Fibroblast of upper back skin (primary cell): ENCODE measurements at places on chromosomes 3 and 15.

DNA sequence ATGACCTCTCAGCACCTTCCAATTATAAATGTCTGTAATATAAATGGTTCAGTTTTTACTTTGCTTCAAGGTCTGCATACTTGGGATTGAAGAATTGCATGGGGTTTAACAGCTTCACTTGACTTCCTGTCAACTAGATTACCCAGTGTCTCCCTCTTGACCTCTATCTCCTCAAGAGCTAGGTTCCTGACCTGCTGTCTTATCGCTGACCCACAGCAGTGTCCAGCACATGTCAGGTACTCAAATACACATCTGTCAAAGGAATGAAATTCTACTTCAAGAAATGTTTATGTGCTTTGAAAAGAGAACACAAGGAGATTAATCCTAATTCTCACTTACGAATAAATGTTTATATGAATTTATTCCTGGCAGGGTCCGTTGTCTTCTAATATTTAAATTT lies 284.5 kb downstream of the SLC9A9 start:
- no peak for DNase-seq

GRCh38 chr15:74134387-74135027 lies 4.1 kb downstream of the ISLR2 start:
- no peak for DNase-seq

DNA sequence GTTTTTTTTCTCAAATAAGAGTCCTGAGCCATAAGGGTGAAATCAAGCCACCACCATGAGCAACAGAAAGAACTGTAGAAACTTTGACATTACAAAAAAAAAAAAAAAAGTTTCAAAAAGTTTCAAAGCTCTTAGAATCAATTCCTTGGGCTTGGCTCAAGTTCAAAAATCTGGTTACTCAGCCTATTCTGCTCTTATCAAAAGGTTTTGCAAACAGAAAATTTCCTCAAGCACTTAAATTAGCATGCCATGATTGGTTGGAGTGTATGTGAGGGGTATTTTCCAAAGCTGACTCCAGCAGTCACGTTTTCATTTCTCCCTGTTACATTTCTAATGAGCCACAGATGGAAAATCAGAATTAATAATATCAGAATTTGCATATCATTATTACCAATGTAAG lies 12.1 kb upstream of the PEX5L start:
- peak; percentile 76 for DNase-seq

GRCh38 chr3:24067483-24067882 lies 122.4 kb downstream of the NR1D2 start:
- no peak for DNase-seq

DNA sequence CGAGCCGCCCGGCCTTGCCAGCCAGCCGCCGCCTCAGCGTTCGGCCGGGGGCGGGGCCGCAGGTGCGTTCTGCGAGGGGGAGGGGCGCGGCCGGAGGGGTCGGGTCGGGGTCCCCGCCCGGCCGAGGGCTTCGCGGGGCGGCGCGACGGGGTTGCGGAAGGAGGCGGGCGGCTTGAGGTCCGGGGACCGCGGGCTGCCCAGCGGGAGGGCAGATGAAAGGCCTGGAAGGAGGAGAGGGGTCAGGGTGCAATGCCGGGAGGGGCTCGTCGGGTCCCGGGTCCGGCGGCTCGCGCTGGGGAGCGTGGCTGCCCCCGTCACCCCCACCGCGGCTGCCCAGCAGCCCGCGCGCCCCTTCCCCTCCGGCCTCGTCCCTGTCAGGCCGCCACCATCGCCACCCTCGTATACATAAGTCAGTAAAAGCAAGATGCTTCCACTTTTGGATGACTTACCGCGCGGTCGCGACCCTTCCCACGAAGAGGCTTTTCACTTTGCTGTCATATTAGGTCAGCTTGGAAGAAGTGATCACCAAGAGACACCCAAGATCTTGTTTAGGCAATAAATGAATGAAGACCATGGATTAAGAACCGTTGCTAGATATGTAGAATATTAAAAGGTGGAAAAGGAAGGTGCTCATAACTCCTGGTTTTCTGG lies 620 bp upstream of the ANP32A start:
- DNase-seq: no peak

GRCh38 chr15:85047271-85047948 lies 65.8 kb downstream of the PDE8A start:
- DNase-seq: peak; percentile 89

DNA sequence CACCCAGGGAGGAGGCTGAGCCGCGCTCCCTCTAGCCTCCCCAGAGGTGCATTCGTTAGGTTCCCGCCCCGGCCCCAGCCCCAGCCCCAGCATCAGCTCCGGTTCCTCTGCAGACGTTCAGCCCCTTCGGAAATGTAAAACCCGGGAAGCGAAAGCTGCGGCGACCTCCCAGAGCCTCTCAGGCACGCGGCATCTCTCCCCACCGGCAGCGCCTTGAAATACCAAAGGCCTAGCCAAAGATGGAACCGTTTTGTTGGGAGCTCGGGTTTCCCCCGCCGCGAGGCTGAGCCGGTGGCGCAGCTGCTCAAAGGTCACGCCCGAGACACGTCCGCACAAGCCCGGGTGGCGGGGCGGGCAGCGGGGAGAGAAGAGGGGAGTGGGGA lies 77.8 kb upstream of the HES1 start:
- peak; percentile 74 for DNase-seq

- DNase-seq: no peak
Measured at GRCh38 chr3:66302288-66302687, 81.5 kb downstream of the SLC25A26 start.

DNA sequence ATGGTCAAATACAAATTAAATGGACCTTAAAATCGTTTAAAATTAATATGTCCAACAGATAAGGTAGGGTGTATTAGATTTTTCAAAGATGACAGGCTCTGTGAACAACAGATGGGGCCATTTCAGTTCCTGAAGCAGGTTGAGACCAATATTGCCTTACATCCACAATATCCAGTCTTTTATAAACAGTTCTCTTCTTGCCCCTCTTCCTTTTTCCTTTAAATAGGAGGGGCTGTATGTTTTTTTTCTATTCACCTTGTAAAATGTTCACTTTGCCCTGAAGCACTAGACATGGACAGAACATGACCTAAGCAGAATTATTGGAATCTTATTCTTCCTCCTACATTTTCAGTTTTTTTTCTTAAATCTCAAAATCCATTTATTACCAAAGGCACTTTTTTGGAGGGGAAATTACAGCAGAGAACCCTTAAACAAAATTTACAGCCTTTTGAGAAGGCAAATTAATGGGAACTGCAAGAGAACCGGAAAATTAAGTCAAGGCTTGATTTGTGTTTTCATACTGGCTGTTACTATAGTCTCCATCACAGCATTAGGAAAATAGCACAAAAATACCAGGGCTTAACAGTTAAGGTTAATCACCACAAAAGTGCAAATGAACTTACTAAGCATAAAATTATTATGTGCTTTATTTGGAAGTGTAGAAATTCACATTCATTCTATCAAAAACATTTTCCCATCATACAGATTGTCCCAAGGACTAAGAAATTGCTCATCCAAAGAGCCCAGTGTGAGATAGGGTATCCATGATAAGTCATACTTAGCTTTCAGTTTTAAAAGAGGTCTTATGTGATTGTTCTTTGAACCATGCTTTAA lies 55.8 kb downstream of the CMSS1 start:
- DNase-seq: no peak

DNA sequence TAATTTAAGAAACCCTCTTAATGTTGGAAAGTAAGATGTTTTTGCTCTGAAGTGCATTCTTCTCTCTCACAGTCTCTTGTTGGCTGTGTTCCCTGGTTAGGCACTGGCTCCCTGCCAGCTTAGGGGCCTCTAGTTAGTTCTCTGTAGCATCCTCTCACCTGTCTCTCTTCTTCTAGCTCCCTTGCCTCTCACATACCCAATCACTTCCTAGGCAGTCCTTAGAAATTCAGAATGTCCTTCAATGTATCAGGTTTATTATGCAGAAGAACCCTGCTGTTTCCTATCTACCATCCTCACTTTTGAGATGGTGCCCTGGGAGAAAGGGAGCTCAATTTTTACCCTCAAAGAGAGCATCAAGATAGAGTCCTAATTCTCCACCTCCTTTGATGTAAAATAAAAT lies 36.2 kb upstream of the CPNE4 start:
- DNase-seq: no peak

GRCh38 chr15:97141360-97141759 lies 810.9 kb downstream of the NR2F2 start:
- DNase-seq: no peak

DNA sequence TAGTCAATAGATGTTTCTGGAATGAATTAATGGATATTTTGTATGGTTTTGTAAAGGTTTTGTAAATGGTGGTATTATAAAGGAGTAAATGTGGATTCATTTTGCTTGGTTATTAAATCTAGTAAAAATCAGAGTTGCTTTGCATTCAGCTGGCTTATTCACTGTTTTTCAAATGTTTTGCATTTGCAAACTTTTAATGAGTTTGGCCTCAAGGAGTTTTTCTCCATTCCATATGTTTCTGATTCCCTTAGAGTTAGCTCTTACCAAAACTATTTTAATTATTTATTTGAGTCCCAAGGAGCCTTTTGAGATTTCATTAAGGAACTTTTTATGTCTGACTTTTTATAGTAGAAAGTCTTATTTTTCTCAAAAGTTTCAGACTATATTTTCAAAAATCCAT lies 992.2 kb downstream of the DIPK2A start:
- peak; percentile 13 for DNase-seq

- DNase-seq: peak; percentile 81
Measured at GRCh38 chr15:50166216-50166615, 15.8 kb upstream of the SLC27A2 start.

GRCh38 chr3:161295325-161295724 lies 74.2 kb downstream of the NMD3 start:
- DNase-seq: peak; percentile 37

DNA sequence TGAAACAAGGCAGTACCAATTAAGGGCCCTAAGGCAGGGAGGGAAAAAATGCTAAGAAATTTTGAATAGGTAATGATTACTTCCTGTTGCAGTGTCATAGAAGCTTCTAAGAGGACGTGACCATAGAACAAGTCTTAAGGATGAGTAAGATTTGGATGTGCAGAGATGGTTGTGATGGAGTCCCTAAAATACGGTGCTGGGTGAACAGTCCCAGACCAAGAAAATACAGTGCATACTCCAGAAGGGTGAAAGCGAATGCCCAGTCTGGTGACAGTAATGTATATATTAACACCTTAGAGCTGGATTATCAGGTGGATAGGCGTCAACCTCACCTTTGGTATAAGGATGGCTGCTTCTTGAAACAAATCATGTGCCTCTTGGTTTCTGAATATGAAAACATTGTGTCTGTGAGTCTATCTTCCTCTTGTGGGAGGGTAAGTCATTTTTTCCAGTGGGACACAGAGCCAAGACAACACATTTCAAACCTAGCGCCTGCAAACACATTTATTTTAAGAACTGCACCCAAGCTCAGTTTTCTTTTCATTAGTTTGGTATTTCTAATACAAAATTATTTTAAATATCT lies 101.2 kb upstream of the TP63 start:
- DNase-seq: no peak

DNA sequence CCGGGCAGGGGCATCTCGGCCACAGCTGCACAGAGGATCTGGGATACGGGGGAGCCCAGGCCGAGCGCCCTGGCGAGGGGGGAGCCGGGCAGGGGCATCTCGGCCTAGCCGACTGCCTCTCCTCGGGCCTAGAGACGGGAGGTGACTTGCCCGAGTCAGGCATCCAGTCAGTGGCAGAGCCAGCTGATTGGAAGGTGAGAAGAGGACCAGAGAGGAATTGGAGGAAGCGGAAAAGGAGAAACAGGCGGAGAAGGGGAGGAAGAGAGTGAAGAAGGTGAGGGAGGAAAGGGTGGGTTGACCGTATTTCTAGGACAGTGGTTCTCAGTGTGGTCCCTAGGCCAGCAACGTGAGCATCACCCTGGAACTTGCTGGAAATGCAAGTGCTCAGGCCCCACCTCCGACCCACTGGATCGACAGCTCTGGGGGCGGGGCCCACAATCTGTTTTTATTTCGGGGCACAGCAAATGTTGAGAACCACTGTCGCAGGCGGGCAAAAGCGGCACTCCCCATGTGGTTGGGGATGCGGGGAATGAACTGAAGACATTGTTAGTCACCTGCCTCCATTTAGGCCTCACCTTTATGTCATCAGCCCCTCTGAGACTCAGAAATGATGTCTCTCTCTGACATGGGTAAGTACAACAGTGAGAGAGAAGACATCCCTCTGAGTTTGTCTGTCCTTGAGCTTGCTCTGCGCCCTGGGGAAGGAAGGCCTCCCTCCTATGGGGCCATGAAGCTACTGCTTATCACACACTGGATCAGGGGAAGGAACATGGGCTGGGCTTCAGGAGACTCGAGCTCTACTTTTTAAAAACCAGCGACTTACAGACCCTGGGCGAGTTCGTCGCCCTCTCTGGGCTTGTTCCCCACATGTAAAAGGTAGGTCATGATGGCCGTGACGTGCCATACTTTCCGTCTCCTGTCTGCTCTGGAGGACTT lies 1.0 kb upstream of the MELTF start:
- DNase-seq: no peak

GRCh38 chr3:197352382-197352781 lies 54.0 kb upstream of the DLG1 start:
- DNase-seq: peak; percentile 77

GRCh38 chr3:11392014-11392859 lies 120.0 kb downstream of the ATG7 start:
- DNase-seq: peak; percentile 93

DNA sequence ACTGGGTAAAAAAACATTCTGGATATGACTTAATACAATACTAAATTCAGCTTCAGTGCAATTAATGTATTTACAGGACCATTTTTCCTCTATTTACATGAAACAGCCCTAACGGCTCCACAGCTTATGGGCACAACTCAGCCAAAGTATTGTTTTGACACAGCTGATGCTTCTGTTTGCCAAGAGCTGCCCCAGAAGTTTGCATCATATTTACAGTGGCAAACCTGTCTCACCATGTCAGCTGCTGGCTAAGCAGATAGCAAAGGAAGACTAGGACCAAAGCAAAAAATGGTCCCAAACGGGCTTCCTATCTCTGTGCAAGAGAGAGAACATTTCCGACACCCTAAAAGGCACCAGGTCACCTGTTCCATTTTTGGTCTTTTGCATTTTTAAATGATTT lies 94.5 kb downstream of the ADAMTS9 start:
- no peak for DNase-seq

DNA sequence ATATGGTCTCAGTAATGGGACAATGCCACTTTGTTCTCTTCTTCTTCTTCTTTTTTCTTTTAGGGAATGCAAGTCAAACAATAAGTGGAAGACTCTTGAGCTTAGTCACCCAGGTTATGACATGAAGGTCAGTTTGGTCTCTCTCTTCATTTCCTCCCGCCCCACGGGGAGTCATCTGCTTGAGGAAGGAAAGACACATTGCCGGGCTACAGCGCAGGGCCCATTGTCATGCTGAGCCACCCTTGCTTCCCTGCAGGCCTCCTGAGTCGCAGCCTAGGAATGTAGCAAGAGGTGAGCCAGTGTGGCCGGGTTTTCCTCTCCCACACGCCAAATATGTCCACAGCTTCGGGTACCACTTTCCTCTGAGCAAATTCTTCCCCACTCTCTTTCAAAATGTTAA lies 47.6 kb downstream of the RAP2B start:
- peak; percentile 75 for DNase-seq

DNA sequence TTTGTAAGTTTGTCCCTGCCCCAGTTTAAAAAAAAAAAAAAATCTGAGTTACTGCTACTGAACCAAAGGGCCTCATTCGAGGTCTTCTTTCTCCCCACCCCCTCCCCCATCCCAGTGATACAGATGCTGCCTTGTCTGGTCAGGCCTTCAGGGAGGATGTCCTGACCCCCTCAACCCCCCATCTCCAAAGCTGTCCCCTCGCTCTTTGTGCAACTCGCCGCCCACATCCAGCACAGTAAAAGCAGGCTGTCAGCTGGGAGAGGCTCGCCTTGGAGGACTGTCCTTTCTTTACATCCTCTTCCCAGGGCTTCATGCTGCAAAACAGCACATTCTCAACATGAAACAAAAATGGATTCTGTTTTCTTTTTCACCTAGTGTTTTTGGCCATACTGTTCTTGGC lies 133.4 kb downstream of the VGLL4 start:
- DNase-seq: no peak
